ENCODE measurements at places on chromosomes 3 and 15.

- no peak for DNase-seq
Measured at GRCh38 chr3:171986176-171986575, 53.2 kb upstream of the FNDC3B start.

GRCh38 chr3:11080492-11080891 is 73.8 kb upstream of the HRH1 start:
- DNase-seq: no peak

DNA sequence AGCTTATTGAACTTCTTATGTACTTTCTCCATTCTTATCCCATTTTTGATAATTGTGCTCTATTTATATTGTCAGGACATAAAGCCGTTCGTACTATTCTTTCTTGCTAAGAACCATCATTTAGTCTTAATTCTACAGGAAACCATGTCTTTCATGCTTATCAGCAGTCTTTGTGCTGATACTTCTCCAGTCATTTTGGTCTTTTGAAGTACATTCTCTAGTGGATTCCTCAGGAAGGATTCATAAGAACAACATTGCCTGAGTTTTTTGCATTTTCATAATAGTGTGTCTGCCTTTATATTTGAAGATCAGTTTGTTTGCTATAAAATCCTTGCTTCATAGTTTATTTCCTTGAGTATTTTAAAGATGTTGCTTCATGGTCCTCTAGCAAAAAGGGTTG is 126.6 kb upstream of the NEO1 start:
- DNase-seq: no peak

DNA sequence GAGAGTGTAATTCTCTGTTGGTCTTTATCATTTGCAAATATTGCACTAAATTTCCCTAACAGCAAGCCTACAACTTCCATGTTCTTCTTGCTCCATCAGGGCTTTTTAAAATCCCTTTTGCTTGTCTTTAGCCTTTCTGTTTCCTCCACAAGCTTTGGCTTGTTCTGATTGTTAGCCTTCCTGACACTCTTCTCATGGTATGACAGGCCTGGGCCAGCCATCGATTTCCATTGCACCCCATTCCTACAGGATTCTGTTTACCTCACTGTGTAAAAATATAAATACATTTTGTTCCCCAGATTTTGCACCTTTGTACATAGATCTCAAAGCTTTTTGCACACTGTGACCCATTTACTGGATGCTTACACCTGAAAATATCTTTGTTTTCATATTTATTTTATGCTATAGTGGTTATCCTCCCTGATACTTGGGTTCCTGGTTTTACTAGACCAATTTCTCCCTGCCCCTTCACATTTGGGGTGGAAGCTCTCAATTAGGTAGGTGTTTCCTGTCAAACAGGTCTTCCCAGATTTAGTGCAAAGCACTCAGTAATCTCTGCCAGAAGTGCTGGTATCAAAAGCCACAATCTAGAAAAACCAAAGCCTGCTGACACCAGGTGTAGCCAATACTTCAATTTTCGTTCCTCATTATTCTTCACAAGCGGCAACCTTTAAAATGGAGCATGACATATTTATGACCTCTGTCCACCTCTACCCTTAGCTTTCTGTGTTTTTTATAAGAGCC is 57.9 kb upstream of the PPP2R3A start:
- no peak for DNase-seq

- DNase-seq: peak; percentile 51
Measured at GRCh38 chr3:108406661-108407206, 103.7 kb downstream of the MYH15 start.

- no peak for DNase-seq
Measured at GRCh38 chr3:171044835-171045793, 18.6 kb upstream of the SLC2A2 start.
